ENCODE measurements at places on chromosomes 11 and 22.

- no peak for DNase-seq
Observed at GRCh38 chr11:69648679-69649575, 8.0 kb downstream of the CCND1 start.

DNA sequence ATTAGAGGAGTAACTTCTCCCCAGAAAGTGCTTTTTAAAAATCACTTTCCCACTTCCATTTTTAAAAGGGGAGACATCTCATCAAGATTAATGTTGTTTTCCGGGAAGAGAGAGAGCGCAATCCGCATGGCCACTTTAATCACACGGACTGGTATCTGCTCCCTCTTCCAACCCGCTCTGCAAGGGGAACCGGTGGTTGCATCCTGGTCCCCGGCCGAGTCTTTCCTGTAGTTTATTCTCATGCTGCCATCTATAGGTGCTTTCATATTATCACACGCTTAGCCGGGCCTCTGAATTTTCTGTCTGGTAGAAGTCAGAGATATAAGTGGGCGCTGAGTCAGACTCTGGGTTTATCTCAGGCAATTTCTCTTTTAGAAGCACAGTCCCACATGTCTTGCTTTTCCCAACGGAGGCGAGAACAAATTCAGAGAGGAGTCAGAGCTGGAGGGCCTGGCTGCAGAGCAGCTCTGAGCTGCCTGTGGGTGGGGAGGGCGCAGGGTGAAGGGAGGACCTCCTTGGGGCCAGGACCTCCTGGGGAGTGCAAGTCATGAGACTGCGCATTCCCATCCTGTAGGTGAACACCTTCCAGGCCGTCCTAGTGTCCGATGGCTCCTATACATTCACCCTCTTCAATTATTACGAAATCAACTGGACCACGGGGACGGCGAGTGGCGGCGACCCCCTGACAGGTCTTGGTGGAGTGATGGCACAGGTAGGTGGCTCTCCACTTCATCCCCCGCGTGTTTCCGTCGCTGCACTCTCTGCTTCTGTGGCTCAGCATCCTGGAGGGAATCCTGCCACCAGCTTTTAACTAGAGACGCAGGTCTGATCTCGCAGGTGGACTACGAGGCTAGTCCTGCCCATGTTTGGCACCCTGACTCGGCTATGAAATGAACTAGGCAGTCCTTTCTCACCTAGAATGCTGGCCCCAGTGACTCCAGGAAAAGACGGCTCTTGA lies 11.7 kb downstream of the TECTA start:
- peak; percentile 22 for DNase-seq

DNA sequence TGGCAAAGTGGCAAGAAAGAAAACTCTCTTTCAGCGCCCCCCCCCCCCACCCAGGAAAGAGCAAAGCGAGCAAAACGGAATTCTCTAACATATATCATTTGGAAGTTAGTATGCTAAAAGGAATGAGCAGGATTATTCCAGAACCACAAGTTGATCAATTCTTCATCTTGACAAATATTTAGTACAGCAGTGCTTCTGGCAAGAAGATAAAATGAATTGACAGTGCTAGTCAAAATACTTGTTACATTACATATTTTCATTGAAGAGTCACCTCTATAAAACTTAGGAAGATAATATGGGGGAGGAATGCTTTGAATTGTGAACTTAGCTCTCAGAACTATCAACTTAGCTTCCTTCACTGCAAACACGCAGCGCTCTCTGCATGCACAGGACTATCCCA lies 377.4 kb downstream of the DYNC2H1 start:
- no peak for DNase-seq

DNA sequence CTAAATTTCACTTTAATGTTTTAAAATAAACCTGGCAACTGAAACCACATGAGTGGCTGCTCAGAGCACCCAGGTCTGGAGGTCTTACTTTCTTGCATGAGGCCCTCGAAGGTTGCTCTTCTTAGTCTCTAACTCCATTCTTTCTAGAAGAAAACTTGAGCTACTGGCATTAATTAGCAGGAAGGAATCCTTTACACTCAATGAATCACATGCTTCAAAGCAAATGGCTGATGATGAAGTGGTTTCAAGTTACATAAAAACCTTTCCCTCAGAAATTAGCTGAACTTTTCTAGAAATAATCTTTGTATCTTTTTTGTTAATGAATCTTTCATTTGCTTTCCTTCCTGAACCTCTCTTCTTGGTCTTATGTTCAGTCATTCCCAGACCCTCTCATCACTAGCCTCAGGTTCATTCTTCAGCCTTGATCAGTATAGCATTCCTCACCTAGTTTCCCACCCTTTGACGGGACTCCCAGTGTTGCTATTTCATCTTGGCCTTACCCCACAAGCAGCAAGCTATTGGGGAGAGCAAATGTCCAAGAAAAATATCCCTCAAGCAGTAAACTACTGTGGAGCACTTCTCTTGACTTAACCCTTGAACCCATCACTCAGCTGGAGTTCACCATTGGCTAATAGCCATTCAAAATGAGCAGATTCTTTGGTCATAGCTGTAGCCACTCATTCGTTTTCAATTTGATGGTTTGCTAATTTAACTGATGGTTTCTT lies 75.1 kb downstream of the INSC start:
- no peak for DNase-seq

DNA sequence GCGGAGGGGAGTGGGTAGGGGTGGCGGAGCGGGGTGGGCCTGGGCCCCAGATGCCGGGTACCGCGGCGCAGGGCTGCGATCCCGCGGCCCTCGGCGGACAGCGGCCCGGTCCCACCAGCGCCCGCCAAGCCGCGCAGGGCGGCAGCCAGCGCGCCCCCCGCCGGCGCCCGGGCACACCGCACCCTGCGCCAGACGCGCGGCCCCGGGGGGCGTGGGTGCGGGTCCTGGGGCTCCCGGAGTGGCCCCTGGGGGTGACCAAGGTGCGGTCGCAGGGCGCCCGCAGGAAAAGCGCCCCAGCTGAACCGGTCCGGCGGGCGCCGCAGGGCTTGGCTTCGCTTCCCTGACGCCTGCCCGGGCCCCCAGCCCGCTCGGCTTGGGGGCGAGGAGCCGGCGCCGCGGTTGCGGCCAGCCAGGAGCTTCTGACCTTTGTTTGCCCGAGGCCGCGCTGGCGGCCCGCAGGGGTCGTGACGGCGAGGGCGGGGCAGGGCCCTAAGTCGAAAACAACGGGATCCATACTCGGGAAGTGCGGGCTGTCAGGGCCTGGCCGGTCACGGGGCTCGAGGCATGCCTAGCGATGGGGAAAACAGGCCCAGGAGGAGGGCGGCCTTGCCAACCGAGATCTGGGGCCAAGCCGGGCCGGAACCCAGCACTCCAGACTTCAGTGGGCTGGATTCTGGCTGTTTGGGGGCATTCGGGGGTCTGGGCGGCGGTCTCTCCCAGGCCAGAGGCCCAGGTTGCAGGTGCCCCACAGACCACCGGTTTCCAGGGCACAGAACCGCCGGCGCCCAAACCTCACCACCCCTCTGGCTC lies 581 bp upstream of the AP5B1 start:
- no peak for DNase-seq

GRCh38 chr11:104666624-104667023 lies 231.6 kb downstream of the CASP12 start:
- no peak for DNase-seq

DNA sequence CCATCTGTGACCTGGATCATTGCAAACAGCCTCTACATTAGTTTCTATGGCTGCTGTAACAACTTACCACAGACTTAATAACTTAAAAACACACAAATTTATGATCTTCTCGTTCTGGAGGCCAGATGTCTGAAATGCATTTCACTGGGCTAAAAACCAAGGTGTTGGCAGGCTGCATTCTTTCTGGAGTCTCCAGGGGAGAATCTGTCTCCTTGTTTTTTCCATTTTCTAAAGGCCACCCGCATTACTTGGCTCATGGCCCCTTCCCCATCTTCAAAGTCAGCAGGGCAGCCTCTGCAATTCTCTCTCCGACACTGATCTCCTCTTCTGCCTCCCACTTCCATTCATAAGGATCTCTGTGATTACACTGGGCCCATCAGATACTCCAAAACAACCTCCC lies 11.6 kb downstream of the SCGB1A1 start:
- no peak for DNase-seq

DNA sequence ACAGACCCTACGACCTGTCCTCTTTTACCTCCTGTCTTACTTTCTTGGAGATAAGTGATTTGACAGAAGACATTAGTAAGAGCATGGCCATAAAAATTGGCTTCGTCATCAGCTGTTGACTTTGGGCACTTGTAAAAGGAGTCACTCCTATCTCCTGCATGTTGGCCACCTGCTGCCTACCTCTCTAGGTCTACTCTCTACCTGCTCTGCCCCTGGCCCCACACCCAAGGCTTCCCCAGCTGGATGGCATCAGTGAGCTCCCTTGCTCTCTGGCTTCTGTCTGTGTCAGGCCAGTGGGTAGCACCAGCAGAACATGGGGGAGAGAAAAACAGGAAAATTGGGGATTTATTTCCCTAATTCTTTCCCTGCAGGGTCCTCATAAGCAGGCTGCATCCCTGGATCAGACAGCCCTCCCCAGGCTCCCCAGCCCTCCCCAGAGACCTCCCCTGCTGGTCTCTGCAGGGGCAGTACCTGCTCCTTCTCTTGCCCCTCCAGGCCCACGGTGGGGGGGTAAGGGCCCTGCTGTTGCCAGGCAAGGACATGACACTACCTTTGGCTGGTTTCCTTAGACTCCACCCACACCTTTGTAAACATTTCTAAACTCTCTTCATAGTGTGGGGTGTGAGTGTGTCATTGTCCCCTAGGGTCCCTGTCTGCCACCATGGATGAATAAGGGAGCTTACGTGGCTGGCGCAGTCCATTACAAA lies 157.0 kb upstream of the NECTIN1 start:
- no peak for DNase-seq

GRCh38 chr22:25748140-25748539 lies 6.2 kb downstream of the MYO18B start:
- DNase-seq: no peak

GRCh38 chr22:23166042-23166831 lies 14.1 kb upstream of the BCR start:
- no peak for DNase-seq

GRCh38 chr22:26226538-26227297 lies 57.5 kb downstream of the SEZ6L start:
- DNase-seq: no peak

- no peak for DNase-seq
Observed at GRCh38 chr11:5923794-5924193, 18.3 kb upstream of the OR56A3 start.

DNA sequence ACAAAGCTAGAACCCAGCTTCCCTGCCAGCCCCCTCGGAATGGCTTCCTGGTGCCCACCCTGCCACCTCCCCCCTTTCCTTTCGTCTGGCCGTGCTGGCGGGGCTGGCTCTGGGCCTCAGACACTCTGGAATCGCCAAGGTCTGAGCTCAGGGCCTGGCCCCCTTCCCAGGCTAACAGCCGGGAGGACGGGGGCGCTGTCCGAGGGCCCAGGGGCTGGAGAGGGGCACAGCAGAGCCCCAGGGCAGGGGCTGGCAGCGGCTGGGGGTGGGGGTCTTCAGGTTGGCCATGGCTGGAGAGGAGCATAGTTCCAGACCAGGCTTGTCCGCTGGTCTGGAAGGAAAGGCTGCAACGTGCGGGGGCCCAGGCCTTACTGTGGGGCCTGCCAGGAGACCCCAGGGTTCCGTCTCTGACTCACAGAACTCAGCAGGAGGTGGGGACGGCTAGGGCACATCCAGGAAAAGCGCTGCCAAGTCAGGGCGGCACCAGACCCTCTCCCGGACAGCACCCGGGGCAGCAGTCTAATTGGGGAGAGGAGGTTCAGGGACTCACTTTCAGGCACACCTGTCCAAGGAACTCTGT lies 861 bp upstream of the LTBP3 start:
- no peak for DNase-seq

DNA sequence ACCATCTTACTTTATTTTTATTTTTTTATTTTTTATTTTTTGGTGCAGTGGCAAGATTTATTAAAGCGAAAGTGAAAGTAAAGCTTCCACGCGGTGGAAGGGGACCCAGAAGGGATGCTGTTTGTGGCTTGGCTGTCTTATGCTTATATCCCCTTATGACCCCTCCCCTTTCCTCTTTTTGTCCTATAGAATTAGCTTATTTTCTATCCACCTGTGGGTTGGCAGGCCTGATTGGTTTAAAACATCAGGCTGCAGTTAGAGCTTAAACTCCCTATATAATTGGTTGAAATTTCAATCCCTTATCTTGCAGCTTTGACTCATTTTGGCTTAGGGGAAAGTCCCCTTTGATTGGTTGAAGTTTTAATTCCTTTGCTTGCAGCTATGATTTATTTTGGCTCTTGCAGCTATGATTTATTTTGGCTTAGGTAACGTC lies 50.5 kb downstream of the NNMT start:
- no peak for DNase-seq

- DNase-seq: no peak
Observed at GRCh38 chr11:69467196-69467595, 14.3 kb upstream of the LINC01488 start.

GRCh38 chr22:37148742-37149665 lies 712 bp downstream of the IL2RB start:
- DNase-seq: no peak

- no peak for DNase-seq
Observed at GRCh38 chr11:10520562-10520961, 20.4 kb downstream of the RNF141 start.

DNA sequence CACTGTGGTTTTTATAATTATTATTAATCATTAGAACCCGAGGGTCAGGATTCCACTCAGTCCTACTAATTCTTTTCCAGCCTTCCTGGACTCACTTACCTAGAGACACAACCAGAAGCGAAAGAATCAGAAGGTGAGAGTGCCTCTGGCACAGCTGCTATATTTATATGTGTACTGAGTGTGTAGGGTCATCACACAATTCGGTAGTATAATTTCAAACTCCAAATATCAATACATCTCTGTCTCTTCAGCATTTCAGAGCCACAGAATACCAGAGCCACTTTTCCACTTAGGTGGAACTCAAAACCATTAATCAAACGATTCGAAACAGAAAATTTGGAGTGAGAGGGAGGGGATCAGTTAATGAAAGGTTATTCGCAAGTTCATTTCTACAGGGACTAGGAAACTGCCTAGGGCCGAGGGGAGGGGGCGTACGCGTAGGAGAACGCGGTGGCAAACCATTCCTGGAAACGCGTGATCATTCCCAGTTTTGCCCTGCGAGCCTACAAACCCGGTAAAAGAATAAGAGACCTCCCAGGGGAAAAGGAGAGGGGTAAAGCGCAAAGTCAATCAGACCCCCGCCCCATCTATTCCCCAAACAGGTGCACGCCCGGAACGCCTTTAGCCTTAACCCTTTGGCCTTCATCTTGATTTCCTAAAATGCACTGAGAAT lies 5.4 kb downstream of the BSX start:
- DNase-seq: no peak

DNA sequence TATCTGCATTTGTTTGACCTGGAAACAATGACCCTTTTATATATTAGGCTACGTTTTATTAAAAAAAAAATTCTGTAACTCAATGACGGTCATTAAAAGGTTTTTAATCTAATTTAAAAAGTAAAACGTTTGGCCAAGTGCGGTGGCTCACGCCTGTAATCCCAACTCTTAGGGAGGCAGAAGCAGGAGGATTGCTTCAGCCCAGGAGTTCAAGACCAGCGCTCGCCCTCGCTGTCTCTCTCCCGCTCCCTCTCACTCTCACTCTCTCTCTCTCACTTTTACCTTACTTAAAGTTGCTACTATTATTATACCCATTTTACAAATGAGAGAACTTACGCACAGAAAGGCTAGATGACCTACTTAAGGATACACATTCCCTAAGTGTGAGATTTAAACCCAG lies 814 bp upstream of the NARS2 start:
- no peak for DNase-seq

- DNase-seq: no peak
Observed at GRCh38 chr11:130208241-130209127, 48.9 kb downstream of the ST14 start.

- no peak for DNase-seq
Observed at GRCh38 chr11:60528465-60528864, 13.3 kb downstream of the MS4A13 start.
